ENCODE measurements at places on chromosomes 3 and 15.
A peak's percentile ranks its signal among the peaks of the same experiment; 100 is the strongest.

- no peak for DNase-seq
Observed at GRCh38 chr3:89925976-89926375, 818.6 kb downstream of the EPHA3 start.

DNA sequence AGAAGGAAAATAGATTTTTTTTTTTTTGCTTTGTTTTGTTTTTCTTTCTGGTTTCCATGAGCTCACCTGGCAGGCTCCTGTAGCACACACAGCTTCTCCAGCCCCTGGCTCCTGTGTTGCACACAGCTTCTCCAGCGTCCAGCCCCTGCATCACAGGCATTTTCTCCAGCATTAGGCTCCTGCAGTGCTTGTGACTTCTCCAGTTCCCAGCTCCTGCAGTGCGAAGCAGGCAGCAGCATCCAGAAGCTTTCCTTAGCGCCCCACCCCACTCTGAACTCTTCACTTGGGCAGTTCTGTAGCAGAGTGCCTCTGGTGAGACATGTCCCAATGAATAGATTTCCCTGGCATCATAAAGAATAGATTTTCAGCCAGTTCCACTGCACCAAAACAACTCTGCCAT is 5.5 kb upstream of the CCDC39 start:
- DNase-seq, result no peak

DNA sequence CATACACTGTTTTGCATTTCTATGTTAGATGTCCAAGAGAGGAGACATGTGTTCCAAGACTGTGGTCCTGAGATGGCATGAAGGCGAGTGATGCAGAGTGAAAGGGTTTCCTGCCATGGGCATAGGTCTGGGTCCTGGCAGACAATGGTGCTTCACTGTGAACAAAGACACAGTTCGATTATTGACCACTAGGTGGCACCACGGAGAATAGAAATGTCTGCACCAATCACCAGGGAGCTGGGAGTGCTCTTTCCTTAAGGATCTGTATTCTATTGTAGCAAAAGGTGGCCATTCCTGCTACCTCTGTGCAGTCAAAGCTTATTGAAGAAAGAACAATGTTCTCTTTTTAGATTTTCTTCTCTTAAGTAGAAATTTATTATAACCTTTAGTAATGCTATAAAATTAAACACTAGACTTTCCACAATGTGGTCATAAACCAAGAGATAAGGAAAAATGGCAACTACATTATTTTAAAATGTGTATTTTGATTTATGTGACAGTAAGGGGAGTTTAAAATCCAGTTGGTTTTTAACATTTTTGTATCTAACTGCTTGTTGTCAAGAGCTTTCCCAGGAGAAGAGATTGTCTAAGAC is 88.7 kb downstream of the GABRG3 start:
- DNase-seq, result peak; percentile 21

DNA sequence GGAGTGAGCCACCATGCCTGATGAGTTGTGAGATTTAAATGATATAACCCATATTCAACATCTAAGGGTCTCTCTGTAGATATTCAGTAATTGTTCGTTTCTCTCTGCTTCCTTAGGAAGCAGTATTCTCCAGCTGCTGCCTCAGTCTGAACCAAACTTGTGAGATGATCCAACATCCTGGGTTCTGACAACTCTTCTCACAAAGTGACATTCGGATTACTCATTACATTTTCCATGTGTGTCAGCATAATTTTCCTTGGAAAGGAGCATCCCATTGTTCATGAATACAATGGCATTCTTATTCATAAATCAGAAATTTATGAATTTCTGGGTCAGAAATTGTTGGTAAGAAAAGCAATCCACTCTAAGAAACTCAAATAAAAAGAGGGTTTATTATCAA is 15.0 kb upstream of the SEC22A start:
- DNase-seq, result no peak

DNA sequence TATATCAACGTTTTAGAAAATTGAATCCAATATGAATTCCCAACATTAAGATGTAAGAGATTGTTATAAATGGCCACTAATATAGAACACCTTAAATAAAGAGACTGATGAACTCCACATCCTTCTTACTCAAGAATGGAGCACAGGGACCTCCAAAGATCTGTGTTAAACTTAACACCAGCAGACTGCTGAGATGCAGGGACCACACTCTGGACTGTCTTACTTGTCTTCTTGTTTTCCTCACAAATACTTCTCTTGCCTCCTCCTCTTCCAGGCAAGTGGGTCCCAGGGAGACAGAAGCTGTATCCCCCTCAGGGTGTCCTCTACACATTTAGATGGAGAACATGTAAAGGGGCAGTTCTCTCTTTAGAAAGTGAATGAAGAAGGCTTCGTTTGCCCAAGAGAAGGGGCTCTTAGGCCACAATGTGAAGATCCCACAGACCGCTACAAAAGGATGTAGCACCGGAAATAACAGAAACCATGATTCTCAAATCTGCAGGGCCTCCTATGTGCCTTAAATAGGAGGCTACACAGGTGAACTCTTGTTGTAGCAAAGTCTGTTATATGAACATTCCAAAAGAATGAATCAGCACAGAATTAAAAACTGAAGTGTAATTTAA is 52.2 kb downstream of the SATB1 start:
- no peak for DNase-seq

- no peak for DNase-seq
Observed at GRCh38 chr15:27418726-27419125, 447.7 kb downstream of the GABRG3 start.
